ENCODE measurements at places on chromosomes 6 and 20.

DNA sequence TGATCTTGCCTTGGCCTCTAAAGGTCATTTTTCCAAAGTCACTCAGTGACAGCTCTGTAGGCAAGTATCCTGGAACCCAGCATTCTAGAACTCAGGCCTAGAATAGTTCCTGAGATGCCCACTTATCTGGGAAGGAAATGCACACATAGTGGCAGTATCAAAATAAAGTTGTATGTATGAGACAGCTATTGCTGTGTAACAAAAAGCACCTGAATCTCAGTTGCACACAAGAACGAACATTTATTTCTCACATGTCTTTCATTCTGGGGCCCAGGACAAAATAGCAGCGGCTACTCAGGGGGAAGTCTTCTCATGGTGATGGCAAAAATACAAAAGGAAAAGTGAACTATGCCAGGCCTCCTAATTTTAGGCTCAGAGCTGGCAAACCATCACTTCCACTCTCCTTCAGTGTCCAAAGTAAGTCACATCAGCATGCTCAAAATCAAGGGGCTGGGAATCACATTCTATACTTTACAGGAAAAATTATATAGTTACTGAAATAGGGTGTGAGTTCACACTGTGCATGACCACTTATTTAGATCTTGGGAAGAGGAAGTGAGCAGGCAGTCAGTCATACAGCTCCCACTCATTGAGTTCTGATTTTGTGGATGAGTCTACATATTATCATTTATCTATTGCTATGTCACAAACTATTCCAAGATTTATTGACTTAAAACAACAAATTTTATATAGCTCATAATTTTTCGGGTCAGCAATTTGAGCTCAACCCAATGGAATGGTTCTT, 133.7 kb upstream of the RIN2 start:
- DNase-seq = no peak

- DNase-seq = no peak
Measured at GRCh38 chr20:61730631-61731362, 334.9 kb downstream of the TAF4 start.

- no peak for DNase-seq
Measured at GRCh38 chr20:53707371-53708055, 113.9 kb upstream of the ZNF217 start.

- no peak for DNase-seq
Measured at GRCh38 chr20:55417836-55418235, 587.5 kb downstream of the CBLN4 start.

- no peak for DNase-seq
Measured at GRCh38 chr6:132860254-132860653, 45.9 kb downstream of the RPS12 start.
